ENCODE measurements at places on chromosomes 1 and 21.

- DNase-seq: peak; percentile 67
Measured at GRCh38 chr1:218748071-218748470, 402.9 kb downstream of the TGFB2 start.

- no peak for DNase-seq
Measured at GRCh38 chr1:190084552-190084951, 393.1 kb downstream of the BRINP3 start.

DNA sequence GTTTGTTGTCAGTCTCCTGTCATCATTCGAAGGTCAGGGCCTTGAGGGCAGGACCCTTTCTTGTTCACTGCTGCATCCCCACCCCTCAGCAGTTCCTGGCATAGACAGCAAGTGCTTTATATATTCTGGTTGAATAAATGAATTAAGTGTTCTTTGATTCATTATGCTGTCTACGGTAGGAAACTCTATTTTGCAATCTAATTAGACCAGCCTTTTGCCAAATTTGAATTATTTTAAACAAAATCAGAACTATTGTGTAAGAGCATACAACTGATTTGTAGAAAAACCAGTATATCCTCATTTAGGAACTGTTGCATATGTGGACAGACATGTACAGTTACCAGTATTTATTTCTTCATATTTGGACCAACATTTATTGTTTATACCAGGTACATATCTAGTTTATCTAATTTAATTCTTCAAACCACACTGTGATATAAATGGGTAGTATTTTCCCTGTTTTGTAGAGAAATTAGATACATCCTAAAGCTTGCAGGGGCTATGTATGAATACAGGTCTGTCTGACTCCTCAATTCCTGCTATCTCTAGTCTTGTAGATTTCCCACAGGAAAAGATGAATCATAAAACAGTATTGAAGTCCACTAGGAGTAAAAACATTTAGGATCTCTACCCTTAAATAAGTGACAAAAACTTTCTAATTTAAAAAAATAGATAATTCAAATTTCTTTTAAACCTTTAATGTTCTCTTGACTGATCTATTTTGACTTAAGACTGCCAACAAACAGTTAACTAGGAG is 10.4 kb downstream of the MGST3 start:
- no peak for DNase-seq

GRCh38 chr21:27681038-27681437 is 714.1 kb upstream of the ADAMTS5 start:
- peak; percentile 12 for DNase-seq

GRCh38 chr1:145949219-145949618 is 8.6 kb downstream of the LIX1L start:
- DNase-seq: peak; percentile 26

DNA sequence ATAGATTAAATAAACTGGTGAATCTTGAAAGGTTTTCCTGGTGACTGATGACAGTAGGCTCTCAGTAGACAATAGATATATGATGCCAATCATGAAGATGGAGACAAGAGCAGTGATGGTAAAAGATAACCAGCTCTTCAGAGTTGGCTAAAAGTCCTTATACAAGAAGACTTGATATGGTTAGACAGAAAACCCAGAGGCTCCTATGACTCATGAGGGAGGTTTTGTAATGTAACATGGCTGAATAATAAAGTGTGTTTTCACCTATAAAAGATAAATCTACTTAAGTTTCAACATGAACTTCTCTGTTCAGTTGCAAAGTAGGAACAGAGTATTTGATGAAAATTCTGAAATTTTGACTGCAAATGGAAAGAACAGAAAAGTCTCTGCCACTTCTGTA is 12.7 kb upstream of the CRNN start:
- no peak for DNase-seq

- DNase-seq: no peak
Measured at GRCh38 chr1:44688760-44689446, 14.4 kb downstream of the ARMH1 start.

GRCh38 chr1:40439247-40439646 is 11.0 kb upstream of the ZFP69B start:
- no peak for DNase-seq

DNA sequence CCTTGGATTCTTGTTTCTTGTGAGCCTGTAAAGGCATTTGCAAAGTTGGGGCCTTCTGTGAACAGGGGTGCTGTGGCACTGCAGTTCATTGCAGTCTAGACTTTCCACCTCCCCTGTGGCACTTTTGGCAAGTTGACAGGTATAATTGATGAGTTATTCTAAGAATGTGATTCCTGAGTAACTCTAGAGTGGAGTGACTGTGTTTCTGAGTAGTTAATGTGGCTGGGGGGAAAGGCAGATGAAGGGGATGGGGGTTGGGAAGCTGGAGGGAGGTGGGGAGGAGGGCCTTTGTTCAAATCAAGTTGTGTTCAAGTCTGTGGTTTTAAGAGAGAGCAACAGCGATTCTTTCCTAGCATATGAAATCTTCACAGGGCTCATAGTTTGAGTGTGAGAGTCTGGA is 32.9 kb downstream of the PBX1 start:
- peak; percentile 95 for DNase-seq

- no peak for DNase-seq
Measured at GRCh38 chr1:239963856-239964255, 127.8 kb upstream of the FMN2 start.

GRCh38 chr1:8794605-8795004 is 22.8 kb downstream of the RERE start:
- no peak for DNase-seq

- DNase-seq: peak; percentile 18
Measured at GRCh38 chr1:47827109-47827508, 170.1 kb downstream of the TRABD2B start.

- DNase-seq: peak; percentile 54
Measured at GRCh38 chr1:154386643-154387352, 18.3 kb upstream of the IL6R start.

- DNase-seq: no peak
Measured at GRCh38 chr1:8527941-8528340, 210.0 kb downstream of the SLC45A1 start.

DNA sequence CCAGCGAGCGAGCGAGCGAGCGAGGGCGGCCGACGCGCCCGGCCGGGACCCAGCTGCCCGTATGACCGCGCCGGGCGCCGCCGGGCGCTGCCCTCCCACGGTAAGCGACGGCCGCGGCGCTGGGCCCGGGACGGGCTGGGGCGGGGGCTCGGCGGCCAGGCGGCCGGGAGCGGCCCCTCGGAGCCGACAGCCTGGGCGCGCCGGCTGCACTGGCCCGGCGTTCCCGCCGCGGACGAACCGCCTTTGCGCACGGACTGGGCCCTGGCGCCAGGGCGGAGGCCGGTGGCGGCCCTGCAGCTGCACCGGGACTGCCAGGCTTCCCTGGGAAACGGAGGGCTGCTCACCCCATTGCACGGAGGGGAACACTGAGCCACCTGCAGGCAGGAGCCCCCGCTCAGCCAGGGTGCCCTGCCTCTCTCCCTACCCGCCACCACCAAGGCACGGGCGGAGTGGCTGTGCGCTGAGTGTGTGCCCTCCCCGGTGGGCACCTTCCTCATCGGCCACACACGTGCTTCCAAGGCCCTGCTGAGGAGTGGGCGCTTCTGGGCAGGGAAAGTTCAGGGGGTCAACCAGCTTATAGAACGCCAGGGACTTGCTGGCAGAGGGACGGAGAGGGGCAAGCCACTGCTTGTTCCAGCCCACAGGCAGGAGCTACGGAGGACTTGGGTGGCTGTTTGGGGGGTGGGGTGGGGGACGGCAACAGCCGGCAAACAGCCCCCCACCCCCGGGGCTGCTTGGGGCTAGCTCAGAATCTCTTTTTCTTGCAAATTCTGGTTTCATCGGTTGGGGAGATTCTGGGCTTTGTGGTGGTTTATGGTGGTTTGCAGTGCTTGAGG is 532 bp downstream of the CSF1 start:
- no peak for DNase-seq

DNA sequence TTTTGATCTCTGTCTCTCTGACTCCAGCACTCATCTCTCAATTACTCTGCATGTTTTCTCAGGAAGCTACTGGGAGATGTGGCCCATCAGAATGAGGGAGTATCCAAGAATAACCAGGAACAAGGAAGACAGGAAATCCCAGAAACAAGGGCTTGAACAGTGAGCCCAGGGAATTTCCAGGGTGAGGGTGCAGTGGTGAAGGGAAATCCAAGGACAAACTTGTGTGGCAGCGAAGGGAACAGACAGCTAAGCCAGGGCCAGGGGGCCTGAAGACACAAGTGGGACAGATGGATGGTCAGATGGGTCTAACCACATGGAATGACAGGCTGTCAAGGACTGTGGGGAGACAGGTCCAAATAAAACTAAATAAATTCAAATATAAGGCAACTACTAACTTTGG is 121.8 kb upstream of the ERRFI1 start:
- DNase-seq: no peak

GRCh38 chr21:36162631-36163030 is 6.0 kb downstream of the DOP1B start:
- DNase-seq: no peak

GRCh38 chr1:69911301-69911801 is 294.0 kb downstream of the LRRC40 start:
- DNase-seq: peak; percentile 84

DNA sequence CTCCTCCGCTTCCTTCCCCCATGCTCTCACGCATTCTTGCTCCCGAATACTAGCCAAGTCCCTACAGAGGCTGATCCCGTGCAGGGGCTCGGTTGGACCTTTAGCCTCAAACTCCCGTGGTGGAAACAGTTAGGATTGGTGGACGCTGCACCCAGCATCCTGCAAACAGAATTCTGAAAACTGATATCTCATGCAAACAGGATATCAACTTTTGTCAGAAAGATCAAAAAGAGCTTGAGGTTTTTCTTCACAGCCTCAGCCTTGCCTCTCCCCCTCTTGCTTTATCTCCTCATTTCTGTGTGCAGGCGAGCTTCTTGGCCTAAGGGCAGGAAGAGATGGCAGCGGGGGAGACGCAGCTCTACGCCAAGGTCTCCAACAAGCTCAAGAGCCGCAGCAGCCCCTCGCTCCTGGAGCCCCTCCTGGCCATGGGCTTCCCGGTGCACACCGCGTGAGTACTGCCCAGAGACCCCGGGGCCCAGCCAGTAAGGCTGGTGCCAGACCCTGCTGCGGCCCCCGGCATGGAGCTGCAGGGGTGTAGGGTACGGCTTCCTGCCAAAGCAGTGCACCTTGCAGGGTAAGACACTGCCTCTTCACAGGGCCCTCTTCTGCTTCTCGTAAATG is at the start of gene UBASH3A:
Gene UBASH3A, plus strand, starts transcription at position 292 of the 621 bp plus-strand sequence. Its CDS starts 44 bp downstream, at position 336.
- no peak for DNase-seq

GRCh38 chr21:36773117-36773516 is 74.2 kb downstream of the SIM2 start:
- DNase-seq: peak; percentile 74

- DNase-seq: no peak
Measured at GRCh38 chr1:83691953-83692500, 306.9 kb downstream of the TTLL7 start.

GRCh38 chr1:216710055-216710454 is 13.2 kb downstream of the ESRRG start:
- DNase-seq: no peak

GRCh38 chr1:219660666-219661463 is 48.0 kb upstream of the ZC3H11B start:
- peak; percentile 84 for DNase-seq

DNA sequence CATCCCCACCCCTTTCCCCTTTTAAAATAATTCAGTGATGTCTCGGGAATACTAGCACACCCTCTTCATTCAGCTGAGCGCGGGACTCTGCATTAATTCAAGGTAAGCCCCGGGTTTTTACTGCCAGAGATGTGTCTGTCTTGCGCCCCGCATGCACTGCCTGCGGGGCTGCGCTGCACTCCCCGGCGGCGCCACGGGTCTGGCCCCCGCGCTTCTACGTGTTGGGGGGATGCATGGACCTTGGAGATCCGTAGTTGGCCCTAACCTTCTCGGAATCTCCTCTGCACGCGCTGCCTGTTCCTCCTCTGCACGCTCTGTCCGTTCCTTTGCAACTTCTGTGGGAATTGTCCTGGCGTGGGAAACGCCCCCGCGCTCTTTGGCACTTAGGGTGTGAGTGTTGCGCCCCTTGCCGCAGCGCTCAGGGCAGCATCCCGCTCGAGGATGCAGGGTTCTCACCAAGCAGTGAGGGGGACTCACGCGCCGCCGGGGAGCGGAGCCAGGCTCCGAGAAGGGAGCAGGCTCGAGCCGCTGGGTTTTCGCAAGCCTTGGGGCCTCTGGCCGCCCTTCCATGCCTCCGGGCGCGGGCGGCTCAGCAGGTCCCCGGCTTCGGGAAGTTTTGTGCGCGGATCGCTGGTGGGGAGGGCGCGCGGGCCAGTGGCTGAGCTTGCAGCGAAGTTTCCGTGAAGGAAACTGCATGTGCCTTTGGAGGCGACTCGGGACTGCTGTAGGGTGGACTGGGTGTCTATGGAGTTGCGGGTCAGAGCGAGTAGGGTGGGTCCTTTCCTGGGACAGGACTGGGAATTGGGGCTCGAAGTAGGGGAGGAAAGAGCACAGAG is 165.1 kb upstream of the CACNA1E start:
- DNase-seq: no peak

DNA sequence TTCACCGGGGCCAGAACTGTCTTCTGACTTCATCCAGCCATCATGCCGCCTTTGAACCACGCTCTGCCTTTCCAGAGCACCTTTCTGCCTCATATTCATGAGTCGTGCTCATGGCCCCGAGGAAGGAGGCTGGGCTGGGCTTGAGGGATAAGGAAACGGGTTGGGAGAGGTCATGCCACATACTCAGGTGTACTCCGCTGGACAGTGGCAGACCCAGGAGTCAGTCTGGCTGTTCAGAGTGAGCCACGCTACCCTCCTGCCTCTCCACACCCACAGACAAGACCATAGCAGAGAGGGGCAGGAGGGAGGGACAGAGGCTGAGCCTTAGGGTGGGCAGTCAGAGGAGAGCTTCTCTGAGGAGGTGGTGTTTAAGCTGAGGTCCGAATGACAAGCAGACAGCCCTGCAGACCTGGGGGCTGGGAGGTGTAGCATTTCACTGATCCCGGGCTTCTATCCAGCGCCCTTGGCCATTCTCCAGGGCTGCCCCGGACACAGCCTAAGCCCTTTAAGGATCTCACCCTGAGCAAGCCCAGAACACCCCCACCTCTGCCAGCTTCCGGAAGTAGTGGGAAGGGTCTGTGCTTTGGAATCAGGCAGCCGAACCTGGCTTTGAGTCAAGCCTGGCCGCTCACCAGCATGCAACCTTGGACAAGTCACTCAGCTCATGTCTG is 102.3 kb downstream of the LACTBL1 start:
- peak; percentile 31 for DNase-seq

All from fibroblast of skin of abdomen (primary cell).